Large intestine (tissue), 12 donors: ENCODE measurements at places on chromosomes 13 and 19. TPM values are rescaled to one million over a fixed set of nuclear protein-coding genes. Genes with fewer than 3 reads are reported as not detected.

ZNF880 gene
- 17.5 TPM for polyA plus RNA-seq

PRTN3 gene
- 0.22 TPM for polyA plus RNA-seq

RGL3 gene
- 5.3 TPM for polyA plus RNA-seq

PDCD5 gene
- polyA plus RNA-seq, result 130 TPM

NEK5 gene
- 2.3 TPM for polyA plus RNA-seq

SHISA2 gene
- polyA plus RNA-seq, result 5.0 TPM

KLK4 gene
- not detected for polyA plus RNA-seq

PSG2 gene
- not detected for polyA plus RNA-seq

FAM124A gene
- polyA plus RNA-seq, result 1.2 TPM

UBE2M gene
- 56.0 TPM for polyA plus RNA-seq

GPC5 gene
- polyA plus RNA-seq, result 0.42 TPM

MLLT1 gene
- 44.3 TPM for polyA plus RNA-seq

ZNF121 gene
- 24.2 TPM for polyA plus RNA-seq

ZNF493 gene
- 21.9 TPM for polyA plus RNA-seq

ADGRE1 gene
- 1.9 TPM for polyA plus RNA-seq

IRS2 gene
- polyA plus RNA-seq, result 9.3 TPM

TTC9B gene
- polyA plus RNA-seq, result 3.1 TPM

KCNC3 gene
- 3.1 TPM for polyA plus RNA-seq

IZUMO2 gene
- not detected for polyA plus RNA-seq

LENG1 gene
- polyA plus RNA-seq, result 9.5 TPM

CYP2A7 gene
- polyA plus RNA-seq, result 0.04 TPM

SLC1A6 gene
- polyA plus RNA-seq, result 0.31 TPM

PPAN gene
- polyA plus RNA-seq, result 41.3 TPM

UNC13A gene
- 2.7 TPM for polyA plus RNA-seq

ACP7 gene
- 1.5 TPM for polyA plus RNA-seq

KLK15 gene
- 0.10 TPM for polyA plus RNA-seq

FGF22 gene
- polyA plus RNA-seq, result 0.24 TPM

ZNF154 gene
- 20.3 TPM for polyA plus RNA-seq

BRSK1 gene
- 9.7 TPM for polyA plus RNA-seq

URAD gene
- 47.1 TPM for polyA plus RNA-seq

ZNF534 gene
- polyA plus RNA-seq, result 0.40 TPM

MYO16 gene
- 0.27 TPM for polyA plus RNA-seq

ZNF607 gene
- 8.4 TPM for polyA plus RNA-seq

HSPB6 gene
- 50.2 TPM for polyA plus RNA-seq

PALM3 gene
- 2.3 TPM for polyA plus RNA-seq

TMEM150B gene
- polyA plus RNA-seq, result 71.4 TPM

ARHGAP45 gene
- polyA plus RNA-seq, result 14.0 TPM

PLEKHA4 gene
- polyA plus RNA-seq, result 14.5 TPM

AXL gene
- polyA plus RNA-seq, result 16.0 TPM
